ENCODE measurements at places on chromosomes 1 and 21.

GRCh38 chr1:21406659-21407058 is 33.3 kb upstream of the NBPF3 start:
- DNase-seq = no peak

DNA sequence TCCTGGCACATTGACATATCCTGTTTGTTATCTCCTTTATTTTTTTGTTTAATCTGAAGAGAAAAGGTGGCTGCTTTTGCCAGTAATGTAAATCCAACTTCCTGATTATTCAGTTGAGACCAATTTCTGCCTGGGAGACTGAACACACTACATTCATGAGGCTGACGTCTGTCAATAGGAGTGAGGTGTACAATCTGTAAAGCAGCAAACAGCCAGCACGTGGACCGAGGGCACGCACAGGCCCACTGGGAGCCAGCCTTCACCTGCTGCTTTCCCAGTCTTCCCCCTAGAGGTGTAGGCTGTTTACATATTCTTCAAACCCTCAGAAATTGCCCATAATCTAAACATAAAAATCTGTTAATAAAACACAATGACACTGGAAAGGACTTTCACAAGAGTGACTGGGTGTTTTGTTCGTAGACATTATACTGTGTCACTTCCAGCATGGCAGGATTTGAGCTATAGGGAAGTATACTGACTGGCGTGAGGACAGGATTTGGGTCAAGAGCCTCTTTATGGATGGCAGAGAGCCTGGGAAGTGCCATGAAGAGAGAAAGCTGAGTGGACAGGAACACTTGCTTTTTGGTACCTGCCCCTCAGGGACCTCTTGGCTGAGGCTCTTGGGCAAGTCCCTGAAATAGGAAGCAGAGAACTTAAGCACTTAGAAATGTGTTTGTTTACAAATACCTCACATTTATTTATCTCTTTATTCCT is 552.9 kb upstream of the CAMK1G start:
- no peak for DNase-seq

GRCh38 chr1:61444288-61444687 is 280.7 kb downstream of the TM2D1 start:
- no peak for DNase-seq

GRCh38 chr1:162300057-162300917 is 76.4 kb downstream of the SPATA46 start:
- DNase-seq = no peak

- DNase-seq = no peak
These were observed 310.6 kb downstream of the NPHP4 start for GRCh38 chr1:5681654-5682053.

DNA sequence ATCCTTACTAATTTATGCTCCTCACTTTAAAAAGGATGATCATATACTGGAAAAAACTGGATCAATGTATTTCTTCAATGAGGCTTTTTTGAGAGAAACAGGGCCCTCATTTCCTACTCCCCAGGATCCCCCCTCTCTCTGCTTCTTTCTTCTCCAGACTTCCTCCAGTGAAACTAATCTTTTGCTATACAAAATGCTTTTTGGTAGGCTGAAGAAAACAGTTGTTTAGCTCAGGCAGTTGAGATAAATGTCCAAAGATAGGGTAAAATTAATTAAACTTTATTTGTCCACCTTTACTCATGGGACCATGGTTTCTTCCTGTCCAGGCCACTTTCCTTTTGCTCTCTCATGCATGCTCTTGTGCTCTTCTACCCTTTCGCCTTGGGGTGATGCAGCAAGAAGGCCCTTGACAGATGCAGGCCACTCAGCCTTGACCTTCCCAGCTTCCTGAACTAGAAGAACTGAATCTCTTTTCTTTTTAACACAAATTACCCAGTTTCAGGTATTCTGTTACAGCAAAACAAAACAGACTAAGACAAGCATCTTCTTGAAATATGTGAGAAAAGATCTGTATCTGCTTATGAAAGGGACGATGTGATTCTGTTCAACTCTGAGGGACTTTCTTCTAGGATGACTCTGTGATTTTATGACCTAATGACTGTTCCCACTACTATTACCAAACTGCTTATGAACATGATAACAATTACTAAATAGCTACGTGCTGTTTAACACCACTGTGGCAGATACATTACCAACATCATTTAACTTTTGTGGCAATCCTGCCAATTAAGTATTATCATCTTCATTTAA is 63.7 kb downstream of the NVL start:
- no peak for DNase-seq

DNA sequence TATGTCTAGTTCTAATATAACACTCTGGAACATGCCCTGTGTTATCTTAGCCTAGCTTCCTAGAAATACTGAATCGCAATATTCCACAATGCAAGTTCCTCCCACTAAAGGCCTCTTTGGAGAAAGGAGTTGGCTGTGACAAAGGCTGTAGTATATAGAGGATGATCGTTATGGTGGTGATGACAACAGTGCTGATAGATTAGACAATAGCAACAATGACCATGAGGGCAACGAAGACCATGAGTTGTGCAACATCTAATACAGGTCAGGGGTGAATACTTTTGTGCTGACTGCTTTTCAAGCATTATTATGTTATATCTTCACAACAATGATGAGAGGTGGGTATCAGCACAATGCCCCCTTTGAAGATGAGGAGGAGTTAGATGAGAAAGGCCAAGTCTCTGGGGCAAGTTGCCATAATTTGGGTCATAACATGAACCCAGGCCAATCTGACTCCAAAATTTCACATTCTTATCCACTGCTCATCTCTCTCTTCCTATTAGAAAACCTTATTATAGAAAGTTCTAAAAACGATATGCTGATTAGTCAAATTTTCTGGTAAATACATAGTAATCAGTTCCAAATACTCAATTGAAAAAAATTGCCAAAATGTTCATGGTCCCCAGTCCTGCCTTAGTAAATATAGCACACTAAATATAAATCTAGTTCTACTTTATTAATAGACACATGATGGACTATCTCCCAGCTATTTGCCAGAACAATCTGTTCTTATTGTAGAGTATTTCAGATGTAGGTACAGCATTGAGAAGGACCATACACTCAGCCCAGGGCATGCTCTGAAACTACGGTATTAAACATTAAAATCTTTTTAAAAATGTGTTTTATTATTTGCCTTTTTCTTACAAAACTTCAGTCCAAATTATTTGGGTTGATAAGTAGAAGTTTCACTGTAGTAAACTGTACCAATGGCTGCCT is 37.5 kb downstream of the HIVEP3 start:
- DNase-seq = no peak

GRCh38 chr1:53369034-53369750 is 41.3 kb upstream of the LRP8 start:
- peak; percentile 54 for DNase-seq

GRCh38 chr1:207288315-207288714 is 33.2 kb upstream of the CD55 start:
- DNase-seq = no peak

- no peak for DNase-seq
These were observed 104.0 kb downstream of the PDE4B start for GRCh38 chr1:65896721-65897120.

DNA sequence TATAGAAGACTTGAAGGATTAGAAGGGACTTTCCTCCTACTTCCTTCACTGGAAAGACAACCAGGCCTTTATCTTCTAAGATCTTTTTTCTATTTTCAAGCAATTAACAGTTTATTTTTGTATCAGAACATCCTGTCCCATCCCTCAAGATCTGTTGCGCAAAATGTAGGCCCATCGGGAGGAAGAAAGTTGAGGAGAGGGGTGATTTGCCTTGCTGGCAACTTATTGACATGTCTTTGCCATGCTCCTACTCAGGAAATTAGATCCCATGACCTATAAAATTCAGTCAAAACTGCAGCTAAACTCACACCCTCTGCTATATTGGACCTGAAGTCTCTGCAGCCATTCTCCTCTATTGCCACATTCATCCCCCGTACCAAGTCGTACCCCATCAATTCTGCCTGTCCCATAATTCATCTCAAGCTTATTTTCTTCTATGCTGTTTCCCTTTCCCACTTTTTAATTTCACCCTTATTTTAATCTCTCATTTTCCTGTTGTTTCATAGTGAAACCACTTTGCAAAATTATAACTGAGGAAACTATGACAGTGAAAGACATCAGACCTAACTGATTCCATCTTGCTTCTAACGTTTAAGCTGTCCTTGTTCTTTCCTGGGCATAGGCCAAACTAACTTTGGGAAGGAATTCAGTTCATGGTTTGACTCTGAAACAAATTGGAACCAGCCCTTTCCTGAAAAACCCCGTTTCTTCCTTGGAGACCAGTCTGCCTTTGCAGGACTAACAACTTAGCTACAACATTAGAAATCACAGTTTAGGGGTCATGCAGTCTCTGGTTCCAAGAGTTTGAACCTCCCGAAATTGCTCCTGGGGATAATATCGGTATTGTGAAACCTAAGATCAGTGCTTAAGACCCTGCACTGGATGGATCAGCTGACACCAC is 195.7 kb upstream of the PTBP2 start:
- no peak for DNase-seq

Data from activated CD8-positive, alpha-beta memory T cell treated with anti-CD3 and anti-CD28 coated beads for 24 hours (primary cell).